ENCODE measurements at places on chromosomes 4 and X.

GRCh38 chr4:38343608-38344007, 320.4 kb upstream of the KLF3 start:
- no peak for DNase-seq

- DNase-seq: no peak
Measured at GRCh38 chr4:124065422-124065821, 647.1 kb downstream of the ANKRD50 start.

DNA sequence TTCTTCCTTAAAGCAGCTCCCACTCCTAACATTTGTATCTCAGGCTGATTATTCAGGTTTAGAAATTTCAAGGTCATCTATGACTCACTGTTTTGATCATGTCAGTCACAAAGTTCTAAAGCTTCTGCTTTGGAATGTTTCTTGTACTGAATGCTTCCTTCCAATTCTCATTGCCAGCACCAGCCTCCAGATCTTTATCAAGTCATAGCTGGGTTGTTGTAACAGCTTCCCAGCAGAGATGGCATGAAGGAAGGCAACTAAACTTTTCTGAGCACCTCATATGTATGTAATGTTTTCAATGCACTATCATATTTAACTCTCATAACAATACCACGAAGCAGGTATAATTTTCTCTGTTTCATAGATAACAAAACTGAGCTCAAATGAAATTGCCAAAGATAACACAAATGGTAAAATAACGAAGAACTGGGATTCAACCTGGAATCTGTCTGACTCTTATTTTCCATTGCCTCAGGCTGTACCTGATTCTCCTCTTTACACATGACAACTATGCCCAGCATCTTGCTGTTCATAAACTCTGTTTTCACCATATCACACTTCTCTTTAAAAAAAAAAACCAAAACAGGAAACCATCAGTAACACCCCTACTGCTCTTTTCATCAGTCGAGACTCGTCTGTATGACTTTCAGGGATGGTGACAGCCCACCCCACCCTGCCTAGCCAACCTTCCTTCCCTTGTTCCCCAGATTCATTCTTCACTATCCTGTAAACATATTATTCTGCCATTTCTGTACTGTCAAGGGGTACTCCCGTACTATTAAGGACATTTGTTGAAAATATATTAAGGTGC, 13.4 kb downstream of the TRPC3 start:
- no peak for DNase-seq

- DNase-seq: no peak
Measured at GRCh38 chr4:141541851-141542250, 94.5 kb upstream of the IL15 start.

- no peak for DNase-seq
Measured at GRCh38 chr4:45484740-45485139, 639.1 kb downstream of the GABRG1 start.

All from stimulated activated naive CD4-positive, alpha-beta T cell treated with Interleukin-2 at 50 U/mL for 16 hours (primary cell).